ENCODE measurements at places on chromosomes 13 and 19.

- no peak for DNase-seq
Observed at GRCh38 chr13:85313761-85314503, 485.3 kb downstream of the SLITRK6 start.

- no peak for DNase-seq
Observed at GRCh38 chr13:62908321-62908720, 1492.7 kb upstream of the PCDH20 start.

- peak; percentile 38 for DNase-seq
Observed at GRCh38 chr19:44142059-44142433, 692 bp downstream of the ZNF234 start.

DNA sequence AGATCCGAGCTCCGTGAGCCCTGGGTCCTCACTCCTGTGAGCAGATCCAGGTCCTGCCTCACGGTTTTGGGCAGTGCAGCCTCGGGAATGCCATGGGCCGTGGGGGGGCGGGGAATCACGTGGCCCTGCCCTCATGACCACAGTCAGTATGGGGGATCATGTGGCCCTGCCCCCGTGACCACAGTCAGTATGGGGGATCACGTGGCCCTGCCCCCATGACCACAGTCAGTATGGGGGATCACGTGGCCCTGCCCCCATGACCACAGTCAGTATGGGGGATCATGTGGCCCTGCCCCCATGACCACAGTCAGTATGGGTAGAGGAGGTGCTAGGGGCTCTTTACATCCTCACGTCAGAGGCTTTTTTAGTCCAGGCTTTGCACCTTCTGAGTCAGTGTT is 64.3 kb upstream of the F7 start:
- DNase-seq = no peak

DNA sequence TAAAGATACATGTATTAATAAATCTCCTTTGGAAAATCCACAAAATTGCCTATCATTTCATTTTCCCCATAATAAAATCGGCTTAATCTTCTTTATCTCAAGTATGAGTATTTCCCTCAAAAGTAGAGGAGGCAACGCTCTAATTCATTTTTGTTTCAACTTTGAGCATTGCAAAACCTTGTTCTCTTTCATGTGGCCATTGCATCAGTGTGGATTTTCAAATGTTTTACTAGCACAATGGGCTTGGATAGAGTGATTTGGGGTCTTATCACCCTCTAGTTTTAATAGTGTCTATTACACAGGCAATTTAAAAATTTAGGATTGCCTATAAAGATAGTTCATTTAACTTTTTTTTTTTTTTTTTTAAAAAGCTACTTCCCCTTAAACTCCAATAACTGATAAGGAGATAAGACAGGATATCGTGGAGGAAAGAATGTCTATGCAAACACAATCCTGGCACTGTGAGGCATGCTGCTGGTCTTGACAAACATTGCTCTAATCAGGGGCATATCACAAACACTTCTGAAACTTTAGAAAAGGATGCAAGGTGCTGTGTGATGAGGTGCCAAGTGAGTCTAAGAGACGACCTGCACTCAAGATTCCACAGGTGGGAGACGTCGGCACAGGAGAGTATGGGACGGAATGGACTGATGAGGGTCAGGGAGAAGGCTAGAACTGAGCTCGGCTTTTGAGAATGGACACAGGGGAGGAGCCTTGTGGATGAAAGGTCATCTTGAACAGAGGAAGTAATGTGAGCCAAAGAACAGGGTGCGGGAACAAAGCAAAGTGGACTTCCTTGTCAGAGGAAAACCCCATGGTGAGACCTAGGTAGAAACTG is 199.7 kb downstream of the IRS2 start:
- no peak for DNase-seq

DNA sequence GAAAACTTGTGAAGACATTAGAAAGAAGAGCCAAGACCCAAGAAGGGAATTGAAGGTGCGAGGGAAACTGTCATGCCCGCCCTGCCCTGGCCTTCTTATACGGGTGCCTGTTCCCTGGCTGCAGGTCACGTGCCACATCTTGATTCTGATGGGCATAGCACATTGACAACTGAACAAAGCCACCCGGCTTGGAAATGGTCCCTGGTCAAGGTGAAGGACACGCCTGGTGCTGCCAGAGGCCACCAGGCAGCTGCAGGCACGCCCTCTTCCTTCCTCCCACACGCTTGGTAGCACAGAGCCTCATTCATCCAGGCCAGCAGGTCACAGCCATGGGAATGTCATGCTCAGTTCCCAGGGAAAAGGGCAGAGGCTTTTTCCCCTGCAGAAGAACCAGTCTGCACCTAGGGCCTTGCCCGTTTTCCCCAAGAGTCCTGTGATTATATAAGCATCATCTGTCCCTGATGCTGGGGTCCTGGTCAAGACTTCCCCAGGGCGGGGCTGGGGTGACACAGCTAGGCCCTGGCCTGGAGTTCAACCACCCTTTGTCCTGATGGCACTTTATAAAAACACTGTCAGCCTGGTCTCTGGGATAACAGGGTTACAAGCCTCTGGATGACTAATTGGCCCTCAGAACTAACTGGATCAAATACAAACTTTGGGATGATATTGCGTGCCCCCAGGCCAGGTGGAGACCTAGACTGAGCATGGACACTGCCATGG is 56.0 kb downstream of the CDADC1 start:
- no peak for DNase-seq

GRCh38 chr13:112674412-112675365 is 15.1 kb upstream of the ATP11A start:
- no peak for DNase-seq

DNA sequence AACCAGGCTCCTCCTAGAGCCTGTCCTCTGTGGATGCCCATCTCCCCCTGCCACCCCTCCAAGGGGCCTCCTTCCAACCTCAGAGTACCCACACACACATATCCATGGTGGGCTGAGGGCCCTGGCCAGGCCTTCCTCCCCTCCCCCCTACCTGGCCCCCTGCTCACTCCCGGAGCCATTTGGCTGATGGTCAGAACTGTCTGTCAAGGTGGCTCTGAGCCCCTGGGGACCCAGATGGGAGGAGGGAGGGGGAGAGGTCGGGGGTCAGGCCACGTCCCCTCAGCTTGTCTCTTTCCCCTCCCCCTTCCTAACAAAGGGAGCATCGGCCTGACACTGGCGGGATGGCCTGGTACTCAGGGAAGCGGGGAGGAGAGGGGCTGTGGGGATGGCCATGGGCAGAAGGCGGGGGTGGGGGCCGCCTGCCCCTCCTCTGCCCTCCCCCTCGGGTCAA is 18.7 kb upstream of the POU2F2 start:
- no peak for DNase-seq

- DNase-seq = peak; percentile 11
Observed at GRCh38 chr19:996051-996838, 4.0 kb upstream of the GRIN3B start.

DNA sequence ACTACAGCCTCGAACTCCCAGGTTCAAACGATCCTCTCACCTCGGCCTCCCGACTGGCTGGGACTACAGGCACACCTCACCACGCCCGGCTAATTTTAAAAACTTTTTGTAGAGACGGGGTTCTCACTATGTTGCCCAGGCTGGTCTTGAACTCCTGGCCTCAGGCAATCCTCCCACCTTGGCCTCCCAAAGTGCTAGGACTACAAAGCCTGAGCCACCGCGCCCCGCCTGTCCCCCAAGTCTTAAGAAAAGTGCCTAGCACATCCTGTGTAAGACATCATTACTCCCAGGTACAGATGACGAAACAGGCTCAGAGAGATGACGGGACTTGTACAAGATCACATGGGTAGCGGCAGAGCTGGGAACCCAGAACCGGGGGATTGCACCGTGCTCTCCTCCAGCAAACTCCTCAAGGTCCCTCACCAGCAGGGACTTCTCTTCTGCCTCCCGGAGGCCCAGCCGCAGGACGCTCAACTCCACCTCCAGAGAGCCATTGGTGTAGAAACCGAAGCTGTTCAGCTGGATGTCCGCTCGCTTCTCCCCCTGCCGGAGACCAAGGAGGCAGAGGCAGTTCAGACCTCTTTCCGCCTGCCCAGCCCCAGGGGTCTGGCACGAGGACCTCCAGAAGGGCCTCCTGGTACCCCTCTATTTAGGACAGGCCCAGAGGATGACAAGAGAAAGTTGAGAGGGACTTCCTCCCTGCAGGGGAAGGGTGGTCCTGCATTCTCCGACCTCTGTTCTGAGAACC is 1.0 kb downstream of the GPR108 start:
- peak; percentile 92 for DNase-seq

DNA sequence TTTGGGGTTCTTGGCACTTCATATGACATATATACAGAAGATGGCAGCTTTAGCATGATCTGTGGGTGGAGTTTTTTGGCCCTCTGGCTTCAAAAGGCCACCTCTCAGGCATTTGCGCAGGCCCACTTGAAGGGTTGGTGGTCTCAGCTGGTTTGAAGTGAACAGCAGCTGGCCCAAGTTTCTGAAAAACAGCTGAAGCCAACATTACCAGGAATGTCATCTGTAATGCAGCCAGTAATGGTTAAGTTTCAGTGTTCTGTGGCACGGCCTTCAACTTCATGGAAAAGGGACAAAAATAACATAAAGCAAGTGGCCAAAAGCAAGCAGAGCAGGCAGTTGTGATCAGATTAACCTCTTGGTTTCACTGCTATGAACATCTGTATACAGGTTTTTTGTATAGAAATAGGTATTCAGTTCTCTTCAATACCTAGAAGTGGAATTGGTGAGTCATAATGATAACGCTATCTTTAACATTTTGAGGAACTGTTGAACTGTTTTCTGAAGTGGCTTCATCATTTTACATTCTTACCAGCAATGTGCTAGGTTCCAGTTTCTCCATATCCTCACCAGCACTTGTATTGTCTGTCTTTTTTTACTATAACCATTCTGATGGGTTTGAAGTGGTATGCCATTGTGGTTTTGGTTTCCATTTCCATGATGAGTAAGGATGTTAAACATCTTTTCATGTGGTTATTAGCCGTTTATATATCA is 245.4 kb downstream of the SHISA2 start:
- no peak for DNase-seq

- DNase-seq = no peak
Observed at GRCh38 chr13:24224232-24224680, 63.7 kb downstream of the SPATA13 start.

DNA sequence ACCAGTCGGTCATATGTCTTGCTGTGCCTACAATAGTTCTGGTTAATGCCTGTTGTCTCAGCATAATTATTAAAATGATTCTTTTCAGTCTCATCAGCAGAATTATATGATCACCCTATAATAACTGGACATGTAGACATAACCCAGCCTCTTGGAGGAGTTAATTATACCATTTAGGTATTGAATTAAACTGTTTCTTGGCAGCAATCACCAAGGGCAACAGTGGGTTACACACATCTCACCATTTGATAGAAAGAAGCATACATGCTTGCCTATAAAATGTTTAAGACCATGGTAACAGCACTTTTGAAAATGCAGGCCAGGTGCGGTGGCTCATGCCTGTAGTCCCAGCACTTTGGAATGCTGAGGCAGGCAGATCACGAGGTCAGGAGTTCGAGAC is 184.6 kb downstream of the RGCC start:
- no peak for DNase-seq

DNA sequence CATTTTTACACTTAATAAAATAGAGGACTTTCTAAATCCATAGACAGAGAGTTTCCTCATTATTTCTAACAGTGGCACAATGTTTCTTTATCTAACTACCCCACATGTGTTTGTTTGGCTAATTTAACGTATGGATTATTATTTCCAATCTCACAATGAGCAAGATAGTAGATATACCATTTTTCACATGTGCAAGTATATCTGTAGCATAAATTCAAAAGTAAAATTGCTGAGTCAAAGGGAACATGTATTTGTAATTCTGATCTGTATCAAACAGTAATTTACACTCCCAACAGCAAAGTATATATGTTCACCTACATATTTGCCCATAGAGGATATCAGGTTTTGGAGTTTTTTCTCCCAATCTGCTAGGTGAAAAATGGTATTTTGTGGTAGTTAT is 18.3 kb downstream of the MAST1 start:
- no peak for DNase-seq

Data from suppressor macrophage treated with lipopolysaccharide for 4 hours (primary cell).